Eye (tissue), 1 donor: ENCODE measurements at places on chromosomes 5 and 9.

DNA sequence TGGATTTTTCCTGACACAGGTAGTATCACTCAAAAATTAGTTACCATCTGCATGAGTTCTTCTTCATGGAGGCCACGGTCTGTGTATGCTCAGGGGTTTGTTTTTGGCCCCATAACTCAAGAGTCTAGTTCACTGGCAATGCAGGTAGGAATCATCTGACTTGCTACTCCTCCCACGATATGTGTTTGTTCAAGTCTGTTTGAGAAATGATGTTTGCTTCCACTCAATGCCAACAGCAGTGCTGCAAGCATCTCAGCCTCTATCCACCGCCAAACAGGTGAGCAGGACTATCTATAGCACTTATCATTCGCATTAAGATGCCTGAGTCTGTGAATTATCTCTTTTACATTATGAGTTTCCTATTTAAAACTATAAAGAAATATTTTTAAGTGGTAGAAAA, 264.8 kb upstream of the PTGER4 start:
- no peak for DNase-seq

- no peak for DNase-seq
Observed at GRCh38 chr9:94031380-94031779, 52.9 kb upstream of the PTPDC1 start.

- DNase-seq: no peak
Observed at GRCh38 chr9:133853331-133853730, 115.2 kb upstream of the SARDH start.

DNA sequence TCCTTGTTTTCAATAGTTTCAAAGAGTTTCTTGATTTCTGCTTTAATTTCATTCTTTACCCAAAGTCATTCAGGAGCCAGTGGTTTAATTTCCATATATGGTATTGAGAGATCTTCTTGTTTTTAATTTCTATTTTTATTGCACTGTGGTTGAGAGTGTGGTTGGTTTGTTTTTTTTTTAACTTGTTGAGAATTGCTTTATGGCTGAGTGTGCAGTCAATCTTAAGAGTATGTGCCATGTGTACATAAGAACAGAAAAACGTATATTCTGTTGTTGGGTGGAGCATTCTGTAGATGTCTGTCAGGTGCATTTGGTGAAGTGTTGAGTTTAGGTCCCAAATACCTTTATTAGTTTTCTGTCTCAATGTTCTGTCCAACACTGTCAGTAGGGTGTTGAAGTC, 26.7 kb upstream of the IPPK start:
- no peak for DNase-seq

DNA sequence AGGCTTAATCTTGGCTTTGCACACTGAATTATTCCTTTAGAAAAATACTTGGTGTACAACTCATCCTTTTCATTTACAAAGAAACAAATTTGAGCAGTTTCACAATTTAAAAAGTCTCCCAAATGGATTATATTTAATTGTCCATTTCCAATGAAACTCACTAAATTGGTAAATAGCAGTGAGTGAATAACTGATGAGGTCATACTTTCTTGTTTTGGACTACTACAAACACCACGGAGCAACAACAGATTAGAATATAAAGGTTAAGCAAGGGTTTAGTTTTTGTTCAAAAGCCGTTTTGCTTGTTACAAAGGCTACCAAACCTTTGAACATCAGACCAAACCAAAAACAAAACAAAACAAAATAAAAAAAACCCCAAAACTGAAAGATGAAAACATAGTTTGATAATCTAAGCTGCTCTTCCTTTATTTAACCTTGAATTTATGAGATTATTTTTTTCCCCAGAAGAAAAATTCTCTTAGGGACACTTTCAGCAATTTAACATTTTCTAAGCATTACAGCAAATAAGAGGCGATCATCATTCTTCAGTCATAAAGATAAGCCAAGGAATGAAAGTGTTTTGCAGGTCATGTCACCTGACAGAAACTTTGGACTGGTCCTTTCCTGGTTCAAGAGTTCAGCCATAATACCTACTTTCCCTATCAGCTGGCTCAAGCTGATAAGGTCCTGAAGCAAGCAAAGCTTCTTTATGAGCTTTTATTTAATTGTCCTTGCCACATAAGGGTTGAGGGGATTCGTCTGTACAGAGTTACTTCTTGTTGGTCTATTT, 99.7 kb upstream of the CDKN2B start:
- DNase-seq: no peak

DNA sequence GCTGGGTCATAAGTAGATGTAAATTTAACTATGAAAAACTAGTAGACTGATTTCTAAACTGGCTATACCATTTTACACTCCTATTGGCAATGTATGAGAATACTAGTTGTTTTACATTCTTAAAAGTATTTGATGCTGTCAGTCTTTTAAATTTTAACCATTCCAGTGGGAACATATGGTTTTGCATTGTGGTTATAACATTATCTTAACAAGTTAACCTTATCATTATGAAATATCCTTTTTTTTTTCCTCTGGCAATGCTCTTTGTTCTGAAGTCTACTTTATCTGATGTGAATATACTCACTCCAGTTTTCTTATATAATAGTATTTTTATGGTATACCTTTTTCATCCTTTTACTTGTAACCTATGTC, 548.9 kb upstream of the CLINT1 start:
- no peak for DNase-seq

DNA sequence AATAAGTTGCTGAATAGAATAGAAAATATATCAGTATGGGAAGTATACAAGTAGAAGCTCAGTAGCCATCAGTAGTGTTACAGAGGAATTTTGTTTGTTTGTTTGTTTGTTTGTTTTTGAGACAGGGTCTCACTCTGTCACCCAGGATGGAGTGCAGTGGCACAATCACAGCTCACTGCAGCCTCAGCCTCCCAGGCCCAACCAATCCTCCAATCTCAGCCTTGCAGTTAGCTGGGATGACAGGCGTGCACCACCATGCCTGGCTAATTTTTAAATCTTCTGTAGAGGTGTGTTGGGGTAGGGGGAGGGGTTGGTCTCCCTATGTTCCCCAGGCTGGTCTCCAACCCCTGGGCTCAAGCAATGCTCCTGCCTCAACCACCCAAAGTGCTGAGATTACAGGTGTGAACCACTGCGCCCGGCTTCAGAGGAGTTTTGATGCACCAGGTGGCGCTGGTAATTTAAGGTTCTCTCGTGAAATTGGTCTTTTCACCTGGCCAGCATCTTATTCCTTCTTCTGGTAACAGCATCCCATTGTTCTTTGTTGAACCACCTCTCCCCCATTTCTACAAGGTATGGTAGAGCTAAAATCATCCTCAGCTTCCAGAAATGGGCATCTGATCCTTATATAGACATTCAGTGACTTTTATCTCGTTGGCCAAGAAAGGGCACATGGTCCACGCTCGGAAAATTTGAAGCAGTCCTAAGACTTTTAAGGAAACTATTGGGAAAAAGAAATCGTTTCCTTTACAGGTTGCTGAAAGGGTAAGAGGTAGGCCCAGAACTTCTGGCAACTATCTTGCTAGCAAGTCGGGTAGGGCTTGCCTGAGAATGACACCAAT, 157.1 kb downstream of the ARRDC3 start:
- DNase-seq: no peak
